NCI-H187 (cell line): ENCODE measurements at places on chromosomes 2 and 18.

- no peak for DNase-seq
Observed at GRCh38 chr2:232523682-232524597, 2.0 kb upstream of the CHRND start.

DNA sequence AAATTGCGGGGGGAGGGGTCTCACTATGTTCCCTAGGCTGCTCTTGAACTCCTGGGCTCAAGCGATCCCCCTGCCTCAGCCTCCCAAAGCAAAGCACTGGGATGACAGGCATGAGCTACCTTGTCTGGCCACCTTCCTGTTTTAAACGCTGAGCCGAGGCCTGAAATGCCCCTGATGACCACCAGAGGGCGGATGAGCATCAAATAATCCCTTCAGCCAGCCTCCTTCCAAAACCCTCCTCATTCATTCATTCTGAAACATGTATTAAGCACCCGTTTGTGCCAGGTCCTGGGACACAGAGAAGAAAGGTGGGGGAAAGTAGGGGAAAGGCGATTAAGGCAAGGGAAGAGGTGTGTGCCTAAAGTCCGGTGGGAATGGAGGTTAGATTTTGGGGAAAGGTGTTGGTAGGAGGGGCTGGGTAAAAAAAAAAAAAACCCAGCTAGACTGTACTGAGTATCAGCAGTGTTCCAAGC is 30.7 kb upstream of the PTMA start:
- peak; percentile 36 for DNase-seq

- DNase-seq: no peak
Observed at GRCh38 chr2:84757648-84758047, 123.2 kb downstream of the TRABD2A start.

GRCh38 chr18:22032392-22032961 is 136.9 kb upstream of the GATA6 start:
- no peak for DNase-seq

GRCh38 chr2:237073552-237073951 is 12.1 kb upstream of the COPS8 start:
- DNase-seq: no peak

DNA sequence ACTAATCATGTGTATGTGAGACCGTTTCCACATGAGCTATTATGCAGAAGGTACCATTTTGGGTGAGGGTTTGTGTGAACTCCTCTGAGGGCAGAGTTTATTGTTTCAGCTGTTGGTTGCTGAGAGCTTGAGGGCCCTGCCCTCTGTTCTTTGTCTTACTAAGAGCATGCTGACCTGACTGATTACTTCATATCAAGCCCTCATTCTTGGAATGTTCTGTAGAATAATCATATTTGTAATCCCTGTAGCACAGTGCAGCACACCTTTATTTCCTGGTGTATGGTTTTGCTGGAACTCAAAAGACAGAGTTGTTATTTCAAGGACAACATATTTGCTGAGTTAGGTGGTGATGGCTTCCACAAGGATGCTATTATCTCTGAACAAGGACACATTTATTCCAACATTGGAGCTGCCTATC is 118.5 kb downstream of the GALNT3 start:
- no peak for DNase-seq

DNA sequence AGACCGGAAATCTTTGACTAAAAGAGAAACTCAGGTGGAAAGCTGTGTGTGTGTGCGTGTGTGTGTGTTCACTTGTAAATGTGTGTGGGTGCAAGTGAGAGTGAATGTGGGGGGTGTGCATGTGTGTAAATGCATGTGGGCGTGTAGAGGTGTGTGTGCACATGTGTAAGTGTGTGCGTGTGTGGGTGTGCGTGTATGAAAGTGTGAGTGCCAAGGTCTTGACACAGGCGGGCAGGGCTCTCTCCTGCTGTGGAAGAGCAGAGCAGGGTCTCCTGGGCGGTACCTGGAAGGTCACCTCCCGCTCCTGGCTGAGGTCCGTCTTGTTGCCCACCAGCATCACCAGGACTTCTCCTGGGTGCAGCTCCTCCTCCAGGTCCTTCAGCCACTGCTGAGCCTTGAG is 10.6 kb downstream of the PRLH start:
- DNase-seq: no peak

DNA sequence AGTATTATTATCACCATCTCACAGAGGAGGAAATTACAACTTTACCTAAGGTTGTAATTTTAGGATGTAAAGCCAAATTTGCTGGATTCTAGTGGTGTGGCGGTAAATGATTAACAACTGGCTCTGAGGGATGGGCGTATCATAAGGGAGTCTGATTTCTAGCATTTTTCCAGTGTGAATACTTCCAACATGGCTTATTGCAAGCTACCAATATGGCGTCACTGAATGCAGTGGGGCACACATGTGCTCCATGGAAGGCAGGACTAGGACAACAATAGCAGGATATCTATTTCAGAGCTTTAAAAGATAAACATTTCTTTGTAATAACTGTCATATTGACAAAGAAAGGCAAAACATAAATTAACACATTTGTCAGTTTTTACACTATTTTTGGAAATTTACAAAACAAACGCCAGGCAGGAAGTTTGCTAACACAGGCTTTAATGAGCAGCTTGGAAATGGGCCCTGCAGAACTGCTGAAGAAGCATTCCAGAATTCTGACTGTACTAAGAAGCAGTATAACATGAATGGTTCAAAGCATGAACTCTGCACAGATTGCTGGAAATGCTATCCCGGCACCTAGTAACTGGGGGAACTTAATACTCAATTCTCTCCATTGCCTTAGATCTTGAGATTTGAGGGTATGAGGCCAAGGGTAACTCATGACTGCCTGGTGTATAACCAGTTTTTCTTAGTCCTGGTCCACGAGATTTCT is 439.3 kb upstream of the MAP2 start:
- no peak for DNase-seq

GRCh38 chr2:190722835-190723234 is 74.0 kb downstream of the NAB1 start:
- DNase-seq: no peak

DNA sequence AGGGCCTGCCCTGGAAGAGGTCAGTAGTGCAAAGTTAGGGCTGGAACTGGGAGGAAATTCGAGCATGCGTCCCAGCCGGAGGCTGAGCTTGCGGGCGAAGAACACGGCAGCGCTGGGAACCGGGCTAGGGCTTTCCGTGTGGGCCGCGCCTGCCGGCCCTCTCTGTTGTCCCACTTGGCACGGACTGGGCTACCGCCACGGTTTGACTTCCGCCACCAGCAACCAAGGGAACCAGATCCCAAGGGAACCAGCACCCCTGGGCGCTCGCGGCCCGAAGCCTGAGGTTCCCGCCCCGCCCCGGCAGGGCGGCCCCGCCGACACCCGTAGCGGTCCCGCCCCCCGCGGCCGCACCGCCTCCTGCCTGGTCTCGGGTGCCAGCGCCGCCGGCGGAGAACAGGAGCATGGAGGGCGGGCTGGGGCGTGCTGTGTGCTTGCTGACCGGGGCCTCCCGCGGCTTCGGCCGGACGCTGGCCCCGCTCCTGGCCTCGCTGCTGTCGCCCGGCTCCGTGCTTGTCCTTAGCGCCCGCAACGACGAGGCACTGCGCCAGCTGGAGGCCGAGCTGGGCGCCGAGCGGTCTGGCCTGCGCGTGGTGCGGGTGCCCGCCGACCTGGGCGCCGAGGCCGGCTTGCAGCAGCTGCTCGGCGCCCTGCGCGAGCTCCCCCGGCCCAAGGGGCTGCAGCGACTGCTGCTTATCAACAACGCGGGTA is at the start of gene SPR:
TSS of gene SPR (plus strand) at position 377 of the 708 bp plus-strand sequence. CDS start at position 402, 25 bp downstream.
- peak; percentile 1 for DNase-seq
